ENCODE measurements at places on chromosomes 4 and X.

DNA sequence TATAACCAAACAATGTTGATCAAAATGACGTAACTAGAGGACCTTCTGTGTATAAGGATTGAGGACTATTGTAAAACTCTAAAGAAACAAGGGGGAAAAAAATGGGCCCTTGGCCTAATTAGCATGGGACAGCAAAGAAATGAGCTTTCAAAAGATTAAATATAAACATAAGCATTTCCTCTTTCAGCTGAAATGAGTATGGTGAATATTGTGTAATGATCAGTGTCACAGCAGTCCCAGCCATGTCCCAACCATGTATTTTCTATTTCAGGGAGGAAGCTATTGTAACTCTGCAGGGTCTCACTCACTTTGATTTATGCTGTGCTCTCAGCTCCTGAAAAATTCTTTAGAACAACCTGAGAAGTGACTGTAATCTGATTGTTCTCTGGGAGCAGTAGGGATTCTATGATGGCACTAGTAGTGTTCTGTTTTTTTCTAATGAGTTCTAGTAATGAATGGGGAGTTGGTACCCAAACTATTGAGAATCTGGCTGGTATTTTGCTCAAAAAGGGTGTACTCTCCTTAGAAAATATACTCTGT is 25.8 kb downstream of the ANXA10 start:
- no peak for DNase-seq

DNA sequence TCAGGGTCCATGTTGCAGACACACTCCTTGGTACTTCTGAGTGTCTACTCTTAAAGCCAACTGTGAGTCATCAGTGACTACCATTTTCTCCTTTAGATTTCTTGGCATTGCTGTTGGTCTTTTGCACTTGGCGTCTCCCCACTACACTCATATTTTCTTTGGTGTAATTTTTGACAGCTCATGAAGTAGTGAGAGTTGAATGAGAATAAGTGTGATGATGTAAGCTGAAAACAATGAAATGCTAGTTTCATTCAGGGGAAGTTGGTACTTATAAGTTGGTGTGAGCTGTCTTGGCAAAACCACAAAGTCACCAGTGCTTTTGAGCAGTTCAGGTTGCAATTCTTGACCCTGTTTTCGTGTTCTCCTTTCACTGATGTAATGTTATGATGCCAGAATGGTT is 142.9 kb upstream of the ARX start:
- no peak for DNase-seq

- DNase-seq: no peak
Measured at GRCh38 chr4:37540486-37540885, 145.7 kb downstream of the RELL1 start.

DNA sequence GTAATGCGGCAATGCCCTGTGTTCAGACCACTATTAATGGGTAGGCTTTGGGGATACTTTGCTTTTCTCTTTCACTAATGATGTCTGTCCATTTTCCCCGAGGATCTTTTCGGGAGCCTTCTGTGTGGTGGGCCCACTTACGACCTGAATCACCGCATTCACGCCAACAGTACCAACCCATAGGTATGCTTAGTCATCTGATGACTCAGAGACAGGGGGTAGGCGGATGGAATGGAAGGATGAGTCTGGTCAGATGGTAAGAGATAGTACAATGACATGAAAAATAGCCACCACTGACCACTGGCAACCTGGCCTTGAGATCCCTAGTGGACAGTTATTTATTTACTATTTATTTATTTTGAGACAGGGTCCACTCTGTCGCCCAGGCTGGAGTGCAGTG is 76.0 kb upstream of the DHRSX start:
- no peak for DNase-seq

- no peak for DNase-seq
Measured at GRCh38 chr4:121686255-121686654, 10.5 kb downstream of the ANXA5 start.

DNA sequence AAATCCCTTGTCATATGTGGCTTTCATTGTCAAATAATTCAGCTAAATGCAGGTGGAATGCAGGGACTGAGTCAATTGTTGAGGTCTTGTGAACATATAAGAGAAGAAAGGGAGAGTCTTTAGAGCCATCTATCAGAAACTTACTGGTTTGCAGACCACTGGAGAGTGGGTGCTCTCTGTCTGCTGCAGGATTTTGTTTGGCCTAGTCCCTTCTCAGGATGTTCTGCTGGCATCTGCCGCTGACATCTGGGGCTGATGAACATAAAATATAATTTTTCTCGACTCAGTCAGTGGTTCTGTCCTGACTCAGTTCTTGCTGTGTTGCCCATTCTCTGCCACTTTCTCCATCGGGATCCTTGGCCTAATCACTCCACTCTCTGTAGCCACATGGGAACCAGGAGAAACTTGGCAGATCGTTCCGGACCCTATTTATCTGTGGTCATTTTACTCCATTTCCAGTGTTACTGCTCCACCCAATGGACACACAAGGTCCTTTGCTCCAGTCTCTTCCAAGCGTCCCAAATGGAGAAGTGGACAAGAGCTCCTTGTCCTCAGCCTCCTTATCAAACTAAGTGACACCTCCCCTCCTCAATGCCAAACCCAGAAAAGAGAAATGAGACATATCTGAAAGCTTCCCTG is 436.2 kb downstream of the FAT4 start:
- DNase-seq: peak; percentile 56

DNA sequence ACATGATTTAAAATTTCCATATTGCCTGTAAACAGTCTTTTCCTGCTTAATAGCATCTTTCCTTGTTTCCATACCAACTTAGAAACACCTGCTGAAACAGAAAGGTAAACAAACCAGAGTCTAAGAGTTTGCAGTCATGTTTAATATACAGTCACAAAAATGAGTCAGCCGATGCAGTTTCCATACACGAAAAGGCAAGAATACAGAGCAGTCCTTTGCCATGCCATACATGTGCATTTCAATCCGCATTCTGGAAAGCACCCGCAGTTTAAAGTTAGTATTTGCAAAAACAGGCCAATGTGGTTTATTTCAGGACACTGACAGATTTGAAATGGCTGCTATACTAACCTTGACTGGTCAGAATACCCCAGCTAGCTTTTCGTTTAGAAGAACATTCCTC is 32.1 kb downstream of the ASB5 start:
- no peak for DNase-seq

DNA sequence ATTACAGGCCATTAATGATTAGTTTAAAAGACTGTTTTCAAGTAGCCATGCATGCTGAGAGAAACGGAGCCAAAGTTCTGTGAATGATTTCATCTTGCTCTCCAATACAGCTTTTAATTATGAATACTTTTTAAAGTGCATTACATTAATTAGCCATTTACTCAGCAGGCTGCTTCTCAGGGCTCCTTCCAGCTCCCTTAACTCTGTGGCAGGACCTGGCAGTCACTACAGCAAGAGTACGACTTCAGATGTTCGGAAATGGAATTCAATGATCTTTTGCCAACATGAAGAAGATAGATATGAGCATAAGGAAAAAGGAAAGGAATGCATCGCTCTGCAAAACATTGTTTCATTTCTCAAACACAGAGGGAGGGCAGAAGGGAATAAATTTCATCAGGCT is 987.2 kb downstream of the PDHA2 start:
- no peak for DNase-seq

GRCh38 chr4:89099034-89099433 is 12.3 kb upstream of the TIGD2 start:
- DNase-seq: no peak

DNA sequence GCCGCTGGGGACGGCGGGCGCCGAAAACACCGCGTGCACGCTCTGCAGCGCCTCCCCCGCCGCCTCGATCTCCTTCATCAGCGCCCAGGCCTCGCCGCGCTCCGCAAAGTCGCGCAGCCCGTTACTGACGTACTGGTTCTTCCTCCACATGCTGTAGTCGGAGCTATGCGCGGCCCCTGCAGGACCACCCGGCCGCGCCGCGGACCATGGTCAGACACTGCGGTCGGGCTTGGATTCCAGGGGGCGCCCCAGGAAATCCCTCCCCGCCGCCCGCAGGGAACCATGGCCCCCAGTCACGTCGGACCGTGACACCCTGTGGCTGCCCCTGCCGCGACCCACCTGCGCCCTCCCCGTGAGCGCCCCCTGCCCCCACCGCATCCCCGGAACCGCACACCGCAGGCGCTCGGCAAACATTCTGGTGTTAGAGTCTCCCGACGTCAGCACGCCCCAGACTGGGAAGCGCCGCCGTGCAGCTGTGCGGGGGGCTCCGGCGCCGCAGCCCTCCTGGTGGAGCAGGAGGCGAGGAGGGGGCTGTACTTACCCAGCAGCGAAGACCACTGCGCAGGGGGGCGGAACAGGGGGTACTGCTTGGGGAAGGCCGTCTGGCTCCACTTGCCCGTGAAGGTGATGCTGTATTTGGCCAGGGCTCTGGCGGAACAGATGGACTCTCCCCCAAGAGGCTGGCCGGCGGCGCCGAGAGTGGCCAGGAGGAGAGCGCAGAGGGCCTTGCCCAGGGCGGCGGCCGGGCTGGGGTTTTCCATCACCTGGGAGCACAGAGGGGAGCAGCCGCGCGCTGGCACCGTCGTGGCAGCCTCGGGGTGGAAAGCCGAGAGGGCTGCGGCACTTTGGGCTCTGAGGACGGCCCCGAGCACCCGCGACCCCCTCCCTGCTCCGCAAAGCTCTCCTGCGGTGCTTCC is 814 bp downstream of the SPON2 start:
- DNase-seq: peak; percentile 39

DNA sequence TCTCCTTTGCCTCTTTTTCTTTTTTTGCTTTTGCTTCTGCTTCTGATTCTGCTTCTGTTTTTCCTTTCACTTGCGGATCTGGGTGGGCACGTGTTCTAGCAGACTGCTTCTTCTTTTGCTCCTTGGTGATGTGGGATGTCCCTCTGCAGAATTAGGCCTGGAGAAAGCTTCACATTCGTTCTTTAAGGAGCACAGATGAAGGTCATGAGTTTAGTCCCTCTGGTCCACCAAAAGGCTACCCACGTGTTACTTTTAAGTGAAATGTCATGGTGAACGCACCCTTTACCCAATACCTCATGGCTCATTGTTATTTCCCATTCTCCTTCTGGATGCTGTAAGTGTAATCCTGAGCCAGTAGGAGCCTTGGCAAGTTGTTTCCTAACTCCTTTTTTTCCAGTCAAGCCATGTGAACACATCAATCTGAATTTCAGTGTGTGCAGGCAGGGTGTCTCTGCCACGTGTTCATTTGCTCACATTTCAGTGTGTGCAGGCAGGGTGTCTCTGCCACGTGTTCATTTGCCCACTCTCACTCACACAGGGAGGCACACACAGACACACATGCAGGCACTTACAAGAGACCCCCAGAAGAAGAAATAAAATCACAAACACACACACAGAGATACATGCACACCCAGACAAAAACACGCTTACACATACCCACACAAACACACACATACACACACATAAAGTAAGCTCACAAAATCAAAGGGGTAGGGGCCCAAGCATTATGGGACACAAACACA is 36.9 kb downstream of the NBDY start:
- DNase-seq: peak; percentile 2

DNA sequence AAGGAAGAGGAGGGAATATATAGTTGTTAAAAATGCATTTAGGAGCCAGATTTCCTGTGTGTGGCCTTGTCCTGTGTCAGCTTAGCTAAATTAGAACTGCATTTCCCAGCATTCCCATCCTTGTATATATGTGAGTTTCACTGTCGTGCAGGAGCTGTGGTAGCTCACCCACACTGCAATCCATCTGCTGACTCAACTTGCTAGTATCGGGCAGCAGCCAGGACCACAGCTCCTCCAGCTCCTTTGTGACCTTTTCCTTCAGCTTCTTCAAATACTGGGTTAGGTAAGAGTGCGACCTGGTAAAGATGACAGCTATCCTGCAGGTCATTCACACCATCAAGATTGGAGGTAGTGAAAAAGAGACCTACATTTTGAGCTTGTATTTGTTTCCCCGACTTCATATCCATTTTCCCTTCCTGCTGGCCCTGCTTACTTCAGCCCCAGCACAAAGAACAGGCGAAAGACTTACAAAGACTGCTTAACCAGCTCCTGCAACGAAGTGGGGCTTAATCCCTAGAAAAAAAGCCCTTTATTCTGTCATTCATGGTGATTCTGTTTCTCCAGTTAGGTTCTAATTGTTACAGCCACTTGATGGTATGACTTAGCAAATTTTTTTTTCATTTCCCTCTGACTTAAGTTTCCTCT is 11.4 kb downstream of the ASIC5 start:
- peak; percentile 63 for DNase-seq

DNA sequence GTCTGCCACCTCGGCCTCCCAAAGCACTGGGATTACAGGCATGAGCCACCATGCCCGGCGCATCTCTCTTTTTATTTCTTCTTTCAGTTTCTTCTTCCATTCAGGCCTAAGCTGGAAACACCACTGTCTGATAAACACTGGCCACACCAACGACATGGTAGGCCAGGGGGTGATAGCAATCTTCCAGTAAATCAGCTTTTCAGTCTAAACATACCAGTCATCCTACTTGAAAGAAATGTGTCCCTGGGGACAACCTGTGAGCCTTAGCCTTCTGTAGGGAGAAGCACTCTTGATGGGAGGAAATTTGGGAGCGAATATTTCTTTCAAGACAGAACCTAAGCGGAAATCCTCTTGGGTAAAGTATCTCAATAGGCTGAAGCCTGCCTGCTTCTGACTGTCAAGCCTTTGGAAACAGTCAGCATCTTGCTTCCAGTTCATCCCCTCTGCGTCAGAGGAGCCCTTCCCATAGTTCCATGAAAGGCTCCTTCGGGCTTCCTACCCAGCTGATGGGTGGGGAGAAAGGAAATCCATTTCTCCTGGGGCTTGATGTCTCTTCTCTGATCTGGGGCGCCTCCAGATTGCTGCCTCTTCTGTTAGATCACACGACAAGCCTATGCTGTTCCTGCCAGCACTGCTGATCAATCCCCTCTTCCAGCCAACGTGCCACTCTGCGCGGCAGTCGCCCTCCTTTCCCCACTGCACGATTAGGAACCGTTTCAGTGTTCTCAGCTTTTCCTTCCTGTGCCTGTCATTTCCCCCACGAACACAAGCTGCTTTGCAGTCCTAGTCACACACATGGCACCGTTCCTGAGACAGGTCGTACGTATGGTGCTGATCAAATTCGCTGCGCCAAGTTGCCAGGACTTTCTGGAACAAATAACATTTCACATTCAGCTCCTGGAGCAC is 49.5 kb upstream of the CBR4 start:
- no peak for DNase-seq

DNA sequence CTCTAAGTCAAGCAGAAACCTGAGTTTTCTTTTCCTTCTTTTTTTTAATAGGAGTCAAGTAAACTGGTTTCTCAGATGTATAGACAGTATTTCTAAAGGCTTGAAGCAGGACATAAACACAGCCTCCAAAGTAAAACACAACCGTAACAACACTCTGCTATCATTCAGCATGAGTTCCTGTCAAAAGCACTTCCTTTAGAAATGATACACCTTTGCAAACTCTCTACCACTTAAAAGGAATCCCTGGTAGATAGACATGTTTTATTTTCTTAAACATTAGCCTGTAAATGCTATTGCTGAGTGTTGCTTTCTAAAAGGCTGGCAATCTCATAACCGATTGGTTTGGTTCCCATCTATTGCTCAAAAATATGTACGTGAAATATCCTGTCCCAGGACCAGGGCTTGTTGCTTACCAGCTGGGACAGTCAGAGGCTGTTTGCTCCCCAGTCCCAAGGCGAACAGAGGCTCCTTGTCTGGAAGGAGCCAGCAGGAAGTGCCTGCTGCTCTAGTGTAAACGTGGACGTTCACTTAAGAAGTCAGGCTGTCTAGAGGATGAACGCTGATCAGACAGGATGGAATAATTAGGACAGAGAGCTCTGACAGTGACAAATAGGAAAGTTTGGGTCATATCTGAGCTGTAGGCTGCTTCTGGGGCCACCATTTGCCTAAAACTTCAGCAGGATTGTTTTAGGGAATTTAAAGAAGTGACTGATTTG is 173.9 kb upstream of the KLF3 start:
- DNase-seq: no peak

- DNase-seq: no peak
Measured at GRCh38 chrX:1263600-1263999, 5.0 kb upstream of the CSF2RA start.
